ENCODE measurements at places on chromosomes 6 and 20.

- DNase-seq: no peak
Observed at GRCh38 chr6:149503276-149503675, 18.5 kb upstream of the ZC3H12D start.

- no peak for DNase-seq
Observed at GRCh38 chr6:113776998-113777397, 80.1 kb upstream of the MARCKS start.

DNA sequence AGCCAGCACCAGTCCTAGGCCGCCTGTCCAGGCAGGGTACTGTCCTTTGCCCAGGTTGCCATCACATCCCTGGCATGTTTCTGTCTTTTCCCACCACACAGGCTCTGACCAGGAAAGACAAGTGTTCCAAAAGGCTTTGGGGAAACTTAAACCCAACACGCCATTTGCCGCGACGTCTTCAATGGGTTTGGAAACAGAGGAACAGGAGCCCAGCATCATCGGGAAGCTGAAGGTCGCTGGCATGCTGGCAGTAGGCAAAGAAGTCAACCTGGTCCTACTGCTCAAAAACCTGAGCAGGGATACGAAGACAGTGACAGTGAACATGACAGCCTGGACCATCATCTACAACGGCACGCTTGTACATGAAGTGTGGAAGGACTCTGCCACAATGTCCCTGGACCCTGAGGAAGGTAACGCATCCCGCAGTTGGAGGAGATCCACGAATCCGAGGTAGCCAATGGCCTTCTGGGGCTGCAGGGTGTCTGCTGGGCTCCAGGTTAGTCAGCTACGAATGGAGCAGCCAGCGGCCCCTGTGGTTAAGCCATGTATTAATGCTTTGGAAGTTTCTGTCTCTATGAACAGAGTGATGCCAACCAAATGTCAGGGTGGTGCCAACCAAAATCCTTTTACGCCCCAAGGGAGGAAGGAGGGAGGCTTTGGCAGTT lies 36.2 kb downstream of the TGM3 start:
- DNase-seq: no peak

GRCh38 chr6:139706912-139707311 lies 332.5 kb upstream of the CITED2 start:
- DNase-seq: no peak

GRCh38 chr6:147983581-147984366 lies 358.9 kb upstream of the SASH1 start:
- no peak for DNase-seq

GRCh38 chr20:2706688-2707352 lies 14.2 kb downstream of the EBF4 start:
- DNase-seq: no peak

GRCh38 chr6:5213836-5214235 lies 46.9 kb downstream of the LYRM4 start:
- no peak for DNase-seq

DNA sequence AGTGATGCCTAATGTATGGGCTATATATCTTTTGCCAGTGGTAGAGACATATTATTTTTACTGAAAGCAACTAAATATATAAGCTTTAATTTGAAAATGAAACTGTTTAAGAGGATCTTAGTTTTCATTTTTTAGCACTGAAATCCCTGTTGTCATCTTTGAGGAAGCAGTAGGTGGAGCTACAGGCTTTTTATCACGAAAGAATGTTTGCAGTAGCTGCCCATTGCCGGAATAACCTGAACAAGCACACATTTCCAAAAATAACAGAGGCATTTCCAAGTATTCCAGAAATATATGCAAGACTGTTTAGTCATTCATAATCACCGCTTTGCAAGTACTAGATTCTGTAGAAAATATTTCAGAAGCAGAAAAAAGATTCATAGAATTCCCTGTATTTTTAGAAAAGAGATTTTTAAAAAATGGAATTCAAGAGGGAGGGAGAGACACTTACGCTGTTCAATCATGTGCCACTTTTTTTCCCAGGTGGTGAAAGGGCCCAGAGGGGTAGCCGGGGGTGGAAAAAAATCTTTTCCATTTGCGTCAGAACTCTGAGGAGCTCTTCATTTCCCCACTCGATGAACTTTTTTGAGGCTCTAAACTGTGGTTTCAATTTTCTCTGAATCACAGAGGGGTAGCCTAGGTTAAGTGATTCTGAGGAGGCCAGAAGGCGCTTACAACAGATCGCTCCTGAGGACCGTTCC lies 142.5 kb upstream of the FERMT1 start:
- DNase-seq: peak; percentile 22

DNA sequence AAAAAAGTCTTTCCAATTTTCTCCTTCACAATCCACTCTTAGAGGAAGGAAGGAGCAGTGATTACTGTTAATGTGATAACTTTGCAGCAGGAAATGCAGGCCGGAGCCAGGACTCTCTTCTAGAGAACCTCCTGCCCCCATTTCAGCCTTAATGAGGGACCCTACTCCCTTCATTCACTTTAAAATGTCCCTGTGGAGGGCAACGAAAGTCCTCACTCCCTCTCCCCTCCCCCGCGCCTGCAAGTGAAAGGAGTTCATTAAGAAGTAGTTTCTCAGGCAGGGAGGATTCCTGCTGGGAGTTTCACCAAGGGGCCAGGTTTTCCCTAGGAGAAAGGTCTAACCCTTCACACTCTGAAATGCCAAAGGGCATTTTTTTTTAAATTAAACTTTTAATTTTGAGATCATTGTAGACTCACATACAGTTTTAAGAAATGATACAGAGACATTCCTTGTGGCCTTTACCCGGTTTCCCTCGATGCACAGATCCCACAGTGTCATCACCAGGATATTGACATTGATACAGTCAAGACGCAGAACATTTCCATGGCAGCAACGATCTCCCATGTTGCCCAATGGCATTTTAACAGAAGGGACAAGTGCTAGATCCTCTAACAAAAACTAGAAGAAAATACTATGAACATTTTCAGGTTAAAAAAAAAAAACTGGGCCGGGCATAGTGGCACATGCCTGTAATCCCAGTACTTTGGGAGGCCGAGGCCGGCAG lies 6.8 kb upstream of the COMMD7 start:
- DNase-seq: no peak

GRCh38 chr6:157603314-157603940 lies 219.6 kb upstream of the SNX9 start:
- DNase-seq: no peak

DNA sequence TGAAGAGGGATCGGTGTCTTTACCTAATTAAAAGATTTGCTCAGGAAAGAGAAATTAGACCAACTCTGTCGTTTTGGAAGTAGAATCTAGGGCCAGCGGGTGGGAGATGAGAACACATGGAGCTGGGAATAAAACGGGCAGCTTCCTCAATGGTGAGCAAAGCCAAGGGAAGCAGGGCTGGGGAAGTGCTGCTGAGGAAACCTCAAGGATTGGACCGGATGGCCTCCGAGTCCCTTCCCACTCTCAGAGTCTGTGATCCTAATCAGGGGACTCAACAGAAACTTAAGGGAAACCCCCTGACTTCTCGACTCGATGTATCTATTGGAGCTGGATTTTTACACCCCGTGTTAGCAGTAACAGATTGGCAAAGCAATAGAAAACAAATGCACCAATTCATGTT lies 10.8 kb downstream of the GCNT2 start:
- no peak for DNase-seq

GRCh38 chr6:30207619-30208295 lies 5.4 kb downstream of the TRIM26 start:
- no peak for DNase-seq
